ENCODE measurements at places on chromosomes 1 and 21.

DNA sequence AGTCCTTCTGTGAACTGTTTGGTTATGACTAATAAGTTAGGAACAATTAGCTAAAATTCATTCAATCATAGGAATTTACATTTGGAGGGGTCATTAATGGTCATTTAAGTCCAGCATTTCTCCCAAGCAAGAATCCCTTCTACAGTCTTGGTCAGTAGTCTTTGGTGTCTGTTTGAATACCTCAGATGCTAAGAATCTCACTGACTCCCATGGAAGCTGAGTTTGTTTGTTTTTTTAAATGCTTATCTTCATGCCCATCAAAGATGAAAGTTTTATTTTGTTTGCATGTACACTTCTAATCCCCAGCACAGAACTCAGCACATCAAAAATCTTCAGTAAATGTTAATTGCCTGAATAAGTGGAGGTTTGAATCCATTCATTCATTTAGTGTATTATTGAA is 41.3 kb upstream of the SLC44A3 start:
- DNase-seq: no peak

- DNase-seq: no peak
Observed at GRCh38 chr1:222989443-222989842, 153.6 kb downstream of the TLR5 start.

GRCh38 chr1:245656189-245656717 is 501.5 kb downstream of the KIF26B start:
- no peak for DNase-seq

DNA sequence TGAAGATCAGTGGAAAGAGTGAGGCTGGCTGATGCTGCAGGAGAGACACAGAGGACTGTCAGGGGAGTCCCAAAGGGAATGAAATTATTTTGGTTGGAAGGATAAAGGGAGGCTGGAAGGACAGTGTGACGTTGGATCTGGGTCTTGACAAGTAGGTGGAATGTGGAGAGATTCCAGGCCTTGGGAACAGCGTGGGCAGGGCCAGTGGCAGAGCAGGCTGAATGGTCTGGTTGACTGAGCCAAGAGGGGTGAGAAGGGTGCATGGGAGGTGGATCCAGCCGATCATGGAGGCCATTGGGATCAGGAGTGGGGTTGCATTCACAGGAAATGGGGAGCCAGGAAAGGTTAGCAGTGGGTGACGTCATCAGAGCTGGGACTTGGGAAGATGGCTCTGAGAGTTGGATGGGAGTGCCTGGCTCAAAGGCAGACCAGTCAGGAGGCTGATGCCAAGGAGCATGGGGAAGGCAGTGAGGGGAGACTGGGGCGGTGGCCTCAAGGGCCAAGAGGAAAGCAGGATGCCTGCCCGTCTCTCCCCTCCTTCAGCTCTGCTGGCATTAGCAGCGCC is 146.2 kb upstream of the VAMP3 start:
- DNase-seq: no peak

- no peak for DNase-seq
Observed at GRCh38 chr1:184558691-184559090, 171.9 kb downstream of the C1orf21 start.

GRCh38 chr21:25427828-25428227 is 179.5 kb downstream of the MRPL39 start:
- DNase-seq: no peak

DNA sequence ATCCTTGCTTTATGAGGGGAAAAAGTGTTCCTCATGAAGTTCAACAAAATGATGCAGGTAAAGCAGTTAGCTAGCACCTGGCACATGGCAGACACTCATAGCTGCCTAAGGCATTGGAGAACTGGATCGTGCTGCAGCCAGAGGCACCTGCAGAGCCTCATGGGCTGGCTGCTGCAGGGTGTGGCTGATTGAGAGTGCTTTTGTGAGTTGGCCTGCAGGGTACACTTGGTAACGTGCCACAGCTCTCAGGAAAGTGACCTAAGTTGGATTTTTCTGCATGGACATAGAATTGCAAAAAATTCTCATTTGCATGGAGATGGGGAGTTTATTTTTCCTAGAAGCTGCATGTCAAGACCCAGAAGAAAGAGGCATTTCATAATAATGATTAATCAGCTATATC is 31.6 kb upstream of the IL20 start:
- DNase-seq: no peak

DNA sequence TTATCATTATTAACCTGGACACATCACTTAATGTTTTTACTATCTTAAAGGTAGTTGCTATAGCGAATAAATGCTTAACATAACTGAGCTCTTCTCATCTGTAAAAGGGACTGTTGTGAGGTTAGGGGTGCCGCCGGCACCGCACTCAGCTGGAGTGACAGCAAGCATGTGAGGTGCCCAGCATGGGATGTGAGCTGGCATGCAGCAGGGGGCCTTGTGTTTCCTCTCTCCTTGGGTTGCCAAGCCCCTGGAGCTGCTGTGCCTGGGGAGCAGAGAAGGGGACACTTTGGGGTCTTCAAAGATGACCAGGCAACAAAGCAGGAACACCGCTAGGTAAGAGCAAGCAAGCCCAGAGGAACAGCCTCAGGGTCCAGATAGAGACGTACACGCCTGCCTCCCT is 2.1 kb upstream of the ZC3H12A start:
- no peak for DNase-seq

DNA sequence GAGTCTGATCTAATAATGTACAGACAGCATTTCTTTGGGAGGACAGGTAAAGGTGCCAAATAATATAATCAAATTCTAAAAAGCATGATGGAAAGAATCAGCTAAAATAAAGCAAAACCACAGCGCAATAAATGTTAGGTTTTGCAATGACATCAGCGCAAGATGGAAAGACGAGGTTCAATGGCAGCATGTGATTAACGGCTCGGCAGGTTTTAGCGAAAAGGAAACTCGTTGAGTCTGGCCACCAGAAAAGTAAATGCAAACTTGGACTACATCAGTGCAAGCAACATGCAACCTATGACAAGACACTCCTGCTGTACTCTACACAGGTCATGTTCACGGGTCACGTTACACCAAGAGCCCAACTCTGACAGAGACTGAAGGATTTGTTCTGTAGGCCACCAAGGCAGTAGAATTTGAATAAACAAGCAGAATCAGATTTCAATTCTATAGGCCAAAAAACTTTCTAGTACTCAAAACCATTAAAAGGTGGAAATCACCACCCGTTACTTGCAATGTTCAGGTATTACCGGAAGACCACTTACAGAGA is 4.5 kb downstream of the SIPA1L2 start:
- DNase-seq: no peak

- DNase-seq: no peak
Observed at GRCh38 chr1:39132505-39133339, 71.8 kb upstream of the MACF1 start.

DNA sequence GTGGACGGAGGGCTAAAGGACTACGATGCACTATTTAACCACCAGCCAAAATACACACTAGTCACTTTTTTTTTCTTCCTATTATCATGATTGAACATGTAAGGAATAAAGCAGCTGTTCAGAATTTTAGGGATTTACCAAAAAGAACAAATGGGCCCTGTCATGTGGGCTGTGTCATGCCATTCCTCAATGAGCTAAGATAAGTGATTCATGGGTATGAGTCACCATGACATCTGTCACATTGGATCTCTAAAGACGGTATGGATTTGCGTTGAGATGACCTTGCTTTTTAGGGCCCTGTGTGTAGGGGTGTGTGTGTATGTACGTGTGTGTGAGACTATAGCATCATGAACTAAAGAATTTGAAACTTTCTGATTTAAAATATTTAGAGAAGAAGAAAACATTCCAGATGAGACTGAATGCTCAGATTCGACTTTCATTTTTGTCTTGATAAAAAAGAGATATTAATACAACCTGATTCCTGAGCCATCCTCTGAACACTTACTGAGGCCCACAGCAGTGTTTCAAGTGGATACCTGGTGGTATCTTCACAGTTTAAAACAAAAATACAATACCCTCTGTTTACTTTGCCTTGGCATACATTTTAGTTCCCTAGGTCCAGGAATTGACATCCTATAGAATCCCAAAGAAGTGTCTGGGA is 246.1 kb upstream of the DUSP10 start:
- DNase-seq: no peak

- DNase-seq: no peak
Observed at GRCh38 chr1:26290122-26290881, 10.4 kb downstream of the SH3BGRL3 start.

DNA sequence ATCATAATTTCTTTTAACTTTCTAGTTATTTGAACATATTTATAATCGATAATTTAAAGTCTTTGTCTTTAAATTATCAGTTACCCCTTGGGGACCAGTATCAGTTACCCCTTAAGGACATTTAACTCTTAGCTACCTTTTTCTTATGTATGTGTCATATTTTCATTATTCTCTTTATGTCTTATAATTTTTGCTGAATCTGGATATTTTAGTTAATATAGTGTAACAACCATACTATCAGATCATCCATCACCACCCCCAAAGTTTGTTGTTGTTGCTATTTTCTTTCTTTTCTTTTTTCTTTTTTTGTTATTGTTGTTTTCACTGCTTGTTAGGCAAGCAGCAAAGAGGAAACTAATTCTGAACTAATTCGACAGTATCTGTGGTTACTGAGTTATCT is 57.0 kb upstream of the TNFSF18 start:
- no peak for DNase-seq

DNA sequence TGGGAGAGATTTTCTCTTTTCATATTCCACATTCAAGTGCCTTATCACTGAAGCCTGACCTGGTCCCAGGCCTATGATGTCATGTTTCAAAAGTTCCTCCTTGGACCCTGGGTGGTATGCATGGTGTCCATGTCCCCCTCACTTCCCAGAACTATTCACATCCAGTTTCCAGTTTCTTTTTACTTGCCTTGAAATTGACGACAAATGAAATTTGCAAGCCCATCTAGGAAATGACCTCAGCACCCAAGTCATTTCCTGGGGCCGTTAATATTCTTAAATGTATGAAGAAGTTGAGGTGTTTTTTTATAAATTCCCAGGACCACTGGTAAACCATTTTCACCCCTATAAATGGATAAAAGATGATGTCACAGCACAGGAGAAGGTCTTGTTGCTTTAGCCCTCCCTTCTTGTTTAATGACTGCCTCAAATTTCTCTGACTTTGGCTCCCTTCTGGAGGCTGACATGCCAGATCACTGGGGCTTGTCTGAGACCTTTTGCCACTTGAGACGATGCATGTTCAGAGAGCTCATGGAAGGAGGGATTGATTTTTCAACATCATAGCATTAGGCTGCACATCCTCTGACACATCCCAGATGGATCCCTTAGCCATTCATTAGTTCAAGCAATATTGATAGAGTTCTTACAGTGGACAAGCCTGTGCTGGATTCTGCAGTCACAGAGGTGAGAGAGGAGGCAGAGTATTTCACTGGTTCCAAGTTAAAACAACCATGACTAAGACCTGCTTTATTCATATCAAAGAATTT is 221.3 kb downstream of the PLPP3 start:
- DNase-seq: no peak

DNA sequence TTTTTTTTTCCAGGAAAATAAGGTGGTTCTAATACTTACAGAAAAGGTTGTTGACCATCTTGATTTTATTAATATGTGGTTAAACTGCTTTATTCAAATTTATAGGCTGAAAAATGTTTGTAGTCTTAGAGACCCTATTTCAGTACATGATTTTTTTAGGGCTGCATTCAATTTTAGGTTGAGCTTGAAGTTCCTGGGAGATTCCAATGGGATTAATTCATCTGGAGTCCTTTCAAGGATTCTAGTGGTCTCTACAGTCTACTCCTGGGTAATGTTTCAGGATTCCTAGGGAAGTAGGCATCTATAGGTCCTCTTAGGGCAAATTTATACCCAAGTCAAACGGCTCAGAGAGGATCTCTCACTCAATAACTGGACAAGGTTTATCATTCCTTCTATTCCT is 126.7 kb downstream of the HMCN1 start:
- DNase-seq: no peak

GRCh38 chr21:25176637-25177412 is 430.5 kb downstream of the MRPL39 start:
- no peak for DNase-seq

DNA sequence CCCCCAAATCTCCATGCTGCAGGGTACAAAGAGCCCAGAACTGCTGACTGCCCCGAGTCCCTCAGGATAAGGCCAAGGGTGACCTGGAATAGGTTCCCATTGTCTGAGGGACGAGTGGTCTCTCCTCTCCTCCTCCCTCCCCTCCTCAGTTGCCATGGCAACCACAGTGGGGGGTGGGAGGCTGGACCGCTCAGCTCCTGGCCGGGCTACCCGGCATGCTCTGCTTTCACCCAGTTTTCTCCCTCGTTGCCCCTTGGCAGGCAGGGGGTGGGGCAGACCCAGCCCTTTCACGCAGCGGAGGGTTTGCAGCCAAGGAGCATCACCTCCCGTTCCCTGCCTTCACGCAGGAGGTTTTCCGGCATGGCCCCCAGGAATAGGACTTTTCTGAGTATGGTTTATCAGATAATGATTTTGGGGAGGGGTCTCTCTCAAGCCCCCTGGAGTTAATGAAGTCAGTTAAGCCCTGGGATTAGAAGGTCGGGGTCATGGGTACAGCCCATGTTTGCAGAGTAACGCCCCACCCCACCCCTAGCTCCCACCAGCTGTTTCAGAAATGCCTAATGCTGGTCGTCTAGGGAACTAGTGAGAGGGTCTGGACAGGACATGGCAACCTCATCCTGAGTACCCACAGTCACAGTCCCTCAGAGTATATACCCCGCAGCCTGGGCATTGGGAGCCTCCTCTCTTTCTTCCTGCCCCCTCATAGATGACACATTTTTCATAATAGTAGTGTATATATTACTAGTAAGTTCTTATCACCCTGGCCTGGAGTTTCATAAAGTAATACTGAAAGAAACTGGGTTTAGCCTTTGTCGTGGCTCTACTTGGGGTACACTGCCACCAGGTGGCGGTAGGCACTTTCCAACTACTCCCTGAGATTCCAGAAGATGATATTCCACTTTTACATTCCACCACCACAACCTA is 20.7 kb downstream of the C1QB start:
- DNase-seq: no peak

DNA sequence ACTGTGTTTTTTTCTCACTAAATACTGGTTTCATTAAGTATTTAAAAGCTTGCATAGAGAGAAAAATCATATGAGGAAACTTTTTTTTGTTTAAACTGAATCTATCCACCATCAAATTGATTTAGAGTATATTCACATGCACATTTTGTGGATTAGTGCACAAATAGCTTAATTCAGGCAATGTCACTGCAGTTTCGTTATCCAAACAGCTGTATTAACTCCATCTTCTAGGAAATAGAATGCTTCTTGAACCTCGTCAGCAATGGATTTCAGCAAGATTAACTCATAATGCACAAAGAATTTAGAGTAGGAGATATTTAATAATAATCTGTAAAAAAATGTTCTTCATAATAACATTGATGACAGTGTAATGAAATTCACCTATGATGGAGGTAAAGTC is 37.5 kb downstream of the NEXN start:
- DNase-seq: no peak

- DNase-seq: peak; percentile 5
Observed at GRCh38 chr21:36059823-36060158, 535 bp downstream of the SETD4 start.
